ENCODE measurements at places on chromosomes 1 and 21.
A peak's percentile ranks its signal among the peaks of the same experiment; 100 is the strongest.

DNA sequence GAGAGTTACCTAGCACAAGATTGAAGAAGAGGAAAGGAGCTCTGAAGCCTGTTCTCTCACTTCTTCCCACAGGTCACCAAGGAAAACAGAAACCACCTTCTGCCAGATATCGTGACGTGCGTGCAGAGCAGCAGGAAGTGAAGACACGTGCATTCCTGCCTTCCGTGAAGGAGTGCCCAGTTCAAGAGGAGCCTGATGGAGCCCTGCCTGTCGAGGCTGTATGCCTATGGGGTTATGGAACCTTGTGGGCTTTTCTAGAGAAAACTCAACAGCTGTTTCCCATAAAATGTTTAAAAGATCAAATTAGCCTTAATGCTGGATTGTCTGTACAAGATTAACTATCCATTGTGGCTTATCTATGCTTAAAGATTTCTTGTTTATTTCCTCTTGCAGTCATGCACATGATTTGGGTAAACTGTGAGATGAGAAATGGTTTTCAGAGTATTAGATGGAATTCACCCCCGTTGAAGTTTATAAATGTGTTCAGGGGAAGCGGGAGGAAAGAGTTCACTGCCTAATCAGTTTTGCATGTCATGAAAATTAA, 27.8 kb downstream of the NTPCR start:
- peaks cover 27% of the 10 kb centered on the region for H3K4me1 ChIP-seq
- no peak overlapping the region for H3K4me3 ChIP-seq
- no peak for DNase-seq
- H3K36me3 ChIP-seq = peaks cover 2% of the 10 kb centered on the region
- H3K27ac ChIP-seq = peak overlapping the region; percentile 45
- H3K27me3 ChIP-seq = no peaks in the 10 kb centered on the region

- peaks cover 22% of the 10 kb centered on the region for H3K36me3 ChIP-seq
- peaks cover 20% of the 10 kb centered on the region for H3K4me1 ChIP-seq
- H3K27me3 ChIP-seq = no peaks in the 10 kb centered on the region
- DNase-seq = no peak
Measured at GRCh38 chr1:10672343-10673050, 123.9 kb downstream of the CASZ1 start.

GRCh38 chr1:53011175-53011574, 50.8 kb upstream of the PODN start:
- DNase-seq = no peak
- peaks cover 17% of the 10 kb centered on the region for H3K4me1 ChIP-seq
- no peak overlapping the region for H3K27ac ChIP-seq
- no peaks in the 10 kb centered on the region for H3K27me3 ChIP-seq
- no peaks in the 10 kb centered on the region for H3K36me3 ChIP-seq
- H3K4me3 ChIP-seq = no peak overlapping the region

- peaks cover 42% of the 10 kb centered on the region for H3K36me3 ChIP-seq
- H3K27me3 ChIP-seq = no peaks in the 10 kb centered on the region
- H3K4me1 ChIP-seq = peaks cover 98% of the 10 kb centered on the region
- DNase-seq = no peak
- peak overlapping the region; percentile 38 for H3K4me3 ChIP-seq
- H3K27ac ChIP-seq = peak overlapping the region; percentile 56
Measured at GRCh38 chr1:117612517-117613248, 6.8 kb downstream of the TENT5C start.

DNA sequence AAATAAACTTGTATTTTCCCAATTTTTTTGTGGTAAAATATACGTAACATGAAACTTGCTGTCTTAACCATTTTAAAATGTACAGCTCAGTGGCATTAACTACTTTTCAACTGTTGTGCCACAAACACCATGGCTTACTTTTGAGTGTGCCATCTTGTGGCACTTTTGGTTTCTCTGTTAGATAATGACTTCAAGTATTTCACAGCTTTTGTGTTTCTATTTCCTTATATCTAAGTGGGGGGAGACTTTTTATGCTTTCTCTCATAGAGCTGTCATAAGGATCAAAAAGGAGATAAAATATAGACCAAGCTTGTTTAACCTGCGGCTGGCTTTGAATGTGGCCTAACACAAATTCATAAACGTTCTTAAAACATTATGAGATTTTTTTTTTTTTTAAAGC, 44.3 kb downstream of the CDC14A start:
- peak overlapping the region; percentile 88 for H3K27ac ChIP-seq
- peaks cover 82% of the 10 kb centered on the region for H3K4me1 ChIP-seq
- H3K36me3 ChIP-seq = peaks cover 21% of the 10 kb centered on the region
- DNase-seq = peak; percentile 37
- H3K27me3 ChIP-seq = no peaks in the 10 kb centered on the region
- peak overlapping the region; percentile 63 for H3K4me3 ChIP-seq

GRCh38 chr1:53130878-53131589, 11.4 kb downstream of the SLC1A7 start:
- H3K27ac ChIP-seq = no peak overlapping the region
- H3K27me3 ChIP-seq = no peaks in the 10 kb centered on the region
- no peak overlapping the region for H3K4me3 ChIP-seq
- H3K36me3 ChIP-seq = peaks cover 4% of the 10 kb centered on the region
- H3K4me1 ChIP-seq = peaks cover 52% of the 10 kb centered on the region
- DNase-seq = no peak

DNA sequence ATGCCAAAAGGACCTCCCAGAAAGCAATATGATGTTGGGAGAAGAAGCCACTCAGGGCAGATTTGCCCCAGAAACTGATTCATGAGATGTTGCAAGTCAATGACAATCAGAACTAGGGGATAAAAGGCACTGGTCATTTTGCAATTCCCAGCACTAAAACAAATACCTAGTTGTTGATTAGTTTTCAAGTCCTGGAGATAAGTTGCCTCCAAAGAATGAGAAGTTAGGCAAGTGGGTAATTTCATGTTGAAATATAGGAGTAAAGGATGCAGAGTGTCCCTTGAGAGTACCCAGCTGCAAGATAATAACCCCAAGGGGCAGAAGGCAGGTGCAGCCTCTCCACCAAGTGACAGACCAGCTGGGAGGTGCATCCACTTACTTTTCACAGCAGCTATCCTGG, 363.6 kb downstream of the PBX1 start:
- H3K4me1 ChIP-seq = no peaks in the 10 kb centered on the region
- no peak for DNase-seq
- H3K27me3 ChIP-seq = no peaks in the 10 kb centered on the region
- H3K27ac ChIP-seq = no peak overlapping the region
- no peak overlapping the region for H3K4me3 ChIP-seq

- no peaks in the 10 kb centered on the region for H3K27me3 ChIP-seq
- H3K4me1 ChIP-seq = no peaks in the 10 kb centered on the region
- no peak for DNase-seq
- H3K27ac ChIP-seq = no peak overlapping the region
- H3K36me3 ChIP-seq = peaks cover 1% of the 10 kb centered on the region
Measured at GRCh38 chr1:85121744-85122143, 73.4 kb upstream of the MCOLN3 start.

DNA sequence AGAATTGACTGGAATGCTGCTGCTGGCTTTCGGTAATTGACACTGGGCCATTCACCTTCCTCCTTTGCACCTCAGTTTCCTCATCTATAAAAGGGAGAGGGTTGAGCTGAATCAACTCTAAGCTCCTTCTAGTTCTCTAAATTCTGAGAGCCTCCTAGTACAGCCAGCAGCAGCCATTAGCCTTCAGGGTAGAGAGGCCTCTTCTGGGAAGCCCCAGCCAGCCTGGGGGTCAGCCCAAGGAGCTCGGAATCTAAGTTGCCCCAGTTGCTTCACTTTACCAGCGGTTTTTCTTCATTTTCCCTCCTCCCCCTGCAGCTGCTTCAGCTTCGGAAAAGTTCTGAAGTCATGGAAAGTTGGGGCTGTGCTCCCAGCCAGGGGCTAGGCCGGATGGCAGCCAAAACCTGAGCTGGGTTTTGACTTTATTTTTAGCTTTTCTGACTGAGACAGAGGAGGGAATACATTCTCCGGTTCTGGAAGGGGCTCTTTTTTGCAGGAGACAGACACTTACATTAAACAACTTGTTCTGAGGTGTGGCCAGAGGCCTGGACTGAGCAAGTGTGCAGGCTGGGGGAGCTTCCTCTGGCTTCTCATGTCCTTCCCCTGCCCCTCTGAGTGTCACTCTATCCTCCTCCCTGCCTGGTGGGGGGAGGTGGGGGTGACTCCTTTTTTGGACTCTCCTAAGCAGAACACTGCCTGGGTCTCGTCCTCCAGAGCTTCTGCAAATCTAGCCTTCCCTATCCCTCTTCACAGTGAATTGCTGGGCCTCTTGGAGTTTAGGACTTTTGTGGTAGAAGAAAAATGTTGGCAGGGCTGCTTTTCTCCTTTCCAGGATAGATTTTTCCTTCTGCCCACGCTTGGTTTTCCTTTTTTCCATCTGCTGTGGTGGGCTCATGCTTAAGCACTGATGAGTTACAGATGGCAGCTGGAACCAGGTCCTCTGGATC, 14.4 kb downstream of the LMNA start:
- DNase-seq = no peak
- no peaks in the 10 kb centered on the region for H3K27me3 ChIP-seq
- peaks cover 74% of the 10 kb centered on the region for H3K36me3 ChIP-seq
- H3K4me3 ChIP-seq = peak overlapping the region; percentile 20
- peaks cover 51% of the 10 kb centered on the region for H3K4me1 ChIP-seq

GRCh38 chr1:101022294-101022693, 3.3 kb downstream of the DPH5 start:
- H3K4me1 ChIP-seq = peaks cover 46% of the 10 kb centered on the region
- H3K27me3 ChIP-seq = no peaks in the 10 kb centered on the region

DNA sequence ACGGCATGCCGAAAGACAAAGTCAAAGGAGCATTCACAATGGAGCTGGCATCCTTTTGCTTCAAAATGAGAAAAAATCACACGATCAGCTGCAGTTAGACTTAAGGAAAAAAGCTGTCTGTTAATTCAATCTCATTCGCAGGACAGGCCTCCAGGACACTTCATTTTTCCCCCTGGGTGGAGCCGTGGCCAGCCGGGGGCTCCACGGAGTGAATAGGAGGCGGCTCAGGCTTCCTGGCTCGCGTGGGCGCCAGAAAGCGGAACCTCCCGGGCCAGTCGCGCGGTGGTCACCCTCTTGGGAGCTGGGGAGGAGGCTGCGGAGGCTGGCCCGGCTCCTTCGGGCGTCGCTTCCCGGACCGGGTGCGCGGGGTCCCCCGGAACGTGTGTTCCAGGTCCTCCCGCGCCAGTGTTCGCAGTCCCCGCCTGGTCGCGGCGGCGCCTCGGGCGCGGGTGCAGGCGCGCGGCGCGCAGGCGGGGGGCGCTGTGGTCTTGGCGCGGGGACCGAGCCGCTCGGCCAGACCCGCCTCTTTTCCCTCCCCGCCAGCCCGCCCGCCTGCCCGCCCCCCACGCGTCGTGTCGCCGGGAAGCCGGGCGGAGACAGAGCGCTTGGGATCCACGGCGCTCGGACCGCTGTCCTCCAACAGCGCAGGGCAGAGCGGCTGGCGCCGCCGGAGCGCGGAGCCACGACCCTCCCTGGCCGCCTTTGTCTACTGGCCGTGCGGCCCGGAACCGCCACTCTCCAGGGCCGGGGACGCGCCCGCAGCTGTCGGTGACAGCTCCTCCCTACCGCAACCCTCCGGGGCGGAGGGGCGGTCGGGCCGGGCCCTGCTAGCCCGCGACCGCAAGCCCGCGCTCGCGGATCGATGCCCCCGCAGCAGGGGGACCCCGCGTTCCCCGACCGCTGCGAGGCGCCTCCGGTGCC, at the start of gene RHOU:
Gene RHOU (plus strand): TSS at position 599 of the 921 bp plus-strand sequence. CDS start 264 bp downstream, at position 863.
- H3K4me1 ChIP-seq = peaks cover 42% of the 10 kb centered on the region
- H3K36me3 ChIP-seq = peaks cover 9% of the 10 kb centered on the region
- H3K27ac ChIP-seq = peak within 1 kb of the TSS; percentile 36
- H3K4me3 ChIP-seq = peak within 1 kb of the TSS; percentile 86
- peaks cover 2% of the 10 kb centered on the region for H3K27me3 ChIP-seq

DNA sequence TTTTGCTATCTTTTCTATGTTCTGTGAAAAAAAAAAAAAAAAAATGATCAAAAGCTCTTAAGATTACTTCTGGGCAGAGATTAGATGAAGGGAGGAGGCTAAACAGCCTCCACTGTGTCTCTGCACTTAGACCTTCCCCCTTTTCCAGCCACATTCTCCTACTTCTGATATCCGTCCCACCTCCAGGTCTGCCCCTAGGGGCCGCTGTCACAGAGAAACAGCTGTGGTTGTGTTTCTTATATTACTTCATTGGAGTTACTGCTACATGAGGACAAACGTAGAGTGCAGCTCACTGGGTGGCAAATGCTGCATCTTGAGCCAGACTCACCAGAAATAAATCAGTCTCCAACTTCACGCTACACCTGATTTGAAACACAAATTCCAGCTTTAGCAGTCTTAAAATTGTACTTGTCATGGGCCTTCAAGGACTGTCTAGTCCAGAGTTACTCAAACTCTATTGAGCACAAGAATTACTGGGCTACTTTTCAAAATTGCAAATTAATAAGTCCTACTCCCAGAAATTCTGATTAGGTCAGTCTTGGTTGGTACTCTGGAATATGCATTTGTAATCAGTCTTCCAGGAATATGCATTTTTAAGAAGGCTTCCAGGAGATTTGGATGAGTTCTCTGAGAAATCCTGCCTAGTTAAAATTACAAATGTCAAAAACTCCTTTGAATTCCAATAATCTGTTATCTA, 125.2 kb upstream of the PTBP2 start:
- no peaks in the 10 kb centered on the region for H3K4me1 ChIP-seq
- no peak overlapping the region for H3K27ac ChIP-seq
- no peak for DNase-seq
- H3K36me3 ChIP-seq = no peaks in the 10 kb centered on the region
- H3K27me3 ChIP-seq = peaks cover 7% of the 10 kb centered on the region
- H3K4me3 ChIP-seq = no peak overlapping the region

DNA sequence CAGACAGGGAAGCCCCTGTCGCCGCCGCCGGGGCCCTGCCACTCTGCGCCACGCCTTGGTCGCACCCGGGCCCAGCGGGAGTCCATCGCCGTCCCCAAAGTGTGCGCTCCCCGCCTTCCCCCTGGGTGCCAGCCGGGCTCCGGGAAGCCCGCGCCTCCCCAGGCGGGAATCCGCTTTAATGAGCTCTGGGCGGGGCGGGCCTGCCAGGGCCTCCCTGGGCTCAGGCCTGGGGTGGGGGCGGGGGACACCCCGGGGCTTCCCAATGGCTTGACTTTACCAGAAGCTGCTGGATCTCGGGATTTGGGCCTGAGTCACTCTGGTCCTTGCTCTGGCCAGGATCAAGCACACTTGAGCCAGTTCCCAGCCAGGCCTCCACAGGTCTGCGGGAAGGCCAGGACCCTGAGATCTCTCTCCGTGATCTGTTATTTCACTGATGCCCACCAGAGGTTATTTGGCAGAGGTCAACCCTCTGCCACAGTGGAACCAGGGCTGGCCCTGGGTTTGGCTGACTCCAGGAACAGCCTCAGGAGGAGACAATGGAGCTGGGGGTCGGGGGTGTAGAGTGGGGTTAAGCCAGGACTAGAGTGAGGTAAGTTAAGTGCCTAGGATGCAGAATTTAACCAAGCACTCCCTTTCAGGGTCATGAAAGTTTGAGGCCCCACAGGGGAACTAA, 178.4 kb upstream of the EDN2 start:
- H3K36me3 ChIP-seq = peaks cover 4% of the 10 kb centered on the region
- peaks cover 73% of the 10 kb centered on the region for H3K4me1 ChIP-seq
- peak overlapping the region; percentile 47 for H3K4me3 ChIP-seq
- no peaks in the 10 kb centered on the region for H3K27me3 ChIP-seq
- DNase-seq = no peak

- H3K4me1 ChIP-seq = peaks cover 46% of the 10 kb centered on the region
- H3K36me3 ChIP-seq = peaks cover 54% of the 10 kb centered on the region
- H3K27ac ChIP-seq = peak within 1 kb of the TSS; percentile 99
- no peaks in the 10 kb centered on the region for H3K27me3 ChIP-seq
- peak within 1 kb of the TSS; percentile 91 for H3K4me3 ChIP-seq
- DNase-seq = peak; percentile 58
Measured at GRCh38 chr1:112618721-112619517, at the start of gene ST7L. Gene ST7L (minus strand): TSS chr1:112619141. CDS start chr1:112619113, 28 bp downstream.
